Psoas muscle (tissue), 8 donors: ENCODE measurements at places on chromosomes 16 and 17. TPM values are rescaled to one million over a fixed set of nuclear protein-coding genes. Genes with fewer than 3 reads are reported as not detected.

GRCh38 chr16:66858740-66859396 lies 14.7 kb downstream of the CA7 start:
- H3K27me3 ChIP-seq: no peaks in the 10 kb centered on the region
- H3K4me3 ChIP-seq: no peak overlapping the region
- no peaks in the 10 kb centered on the region for H3K4me1 ChIP-seq
- no peak overlapping the region for H3K27ac ChIP-seq

GRCh38 chr17:19415806-19416775 lies 5.1 kb downstream of the RNF112 start:
- no peak overlapping the region for H3K27ac ChIP-seq
- no peaks in the 10 kb centered on the region for H3K27me3 ChIP-seq
- no peaks in the 10 kb centered on the region for H3K4me1 ChIP-seq

DNA sequence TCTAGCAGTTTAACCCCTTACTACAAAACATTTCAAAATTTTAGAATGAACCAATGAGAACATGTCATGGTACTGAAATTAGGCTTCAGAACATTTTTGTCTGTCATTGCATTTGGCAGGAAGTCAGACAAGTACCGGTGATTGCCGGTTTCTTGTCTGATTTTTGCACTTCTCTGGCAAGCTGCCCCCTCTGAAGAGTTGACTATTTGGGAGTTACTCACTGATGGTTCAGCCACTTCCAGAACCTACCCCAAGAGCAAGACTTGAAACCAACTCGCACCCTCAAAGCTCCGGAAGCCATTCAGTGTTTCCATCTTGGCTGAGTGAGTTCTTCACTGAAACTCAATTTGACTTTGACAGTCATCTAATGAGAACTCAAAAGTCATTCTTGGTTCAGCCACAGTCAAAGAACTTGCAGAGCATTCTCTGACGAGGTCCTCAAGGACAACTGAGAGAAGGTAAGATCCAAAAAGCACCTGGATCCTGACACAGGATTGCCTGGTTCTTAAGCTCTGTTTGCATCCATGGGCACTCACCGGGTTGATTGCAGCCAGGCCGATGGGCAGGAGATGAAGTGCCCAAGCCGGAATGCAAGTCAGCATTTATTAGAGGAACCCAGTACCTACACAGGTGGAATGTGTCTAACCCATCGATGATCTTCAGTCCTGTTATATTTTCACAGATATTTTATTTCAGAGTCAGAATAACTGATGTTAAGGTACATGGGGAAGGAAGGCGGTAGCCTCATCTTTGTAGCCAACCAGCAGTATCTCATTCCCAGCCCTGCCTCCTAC lies 93.6 kb downstream of the USP22 start:
- no peaks in the 10 kb centered on the region for H3K36me3 ChIP-seq
- DNase-seq: no peak
- no peak overlapping the region for H3K4me3 ChIP-seq

DNA sequence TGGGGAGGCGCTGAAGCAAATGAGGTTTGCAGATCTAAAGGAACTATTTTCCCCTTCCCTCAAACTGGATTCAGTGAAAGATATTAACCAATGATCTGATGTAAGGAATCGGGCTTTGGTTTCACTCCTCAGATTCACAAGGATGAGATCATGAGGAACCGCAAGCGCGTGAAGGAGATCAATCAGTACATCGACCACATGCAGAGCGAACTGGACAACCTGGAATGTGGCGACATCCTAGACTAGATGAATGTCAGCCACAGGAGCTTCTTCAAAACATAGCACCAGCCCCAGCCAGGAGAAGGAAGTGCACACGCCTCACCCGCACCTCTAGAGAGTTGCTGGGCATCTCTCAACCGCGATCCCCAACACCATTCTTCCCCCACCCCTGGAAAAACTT lies 22.5 kb downstream of the ATPAF2 start:
- H3K36me3 ChIP-seq: peaks cover 2% of the 10 kb centered on the region
- no peak overlapping the region for H3K4me3 ChIP-seq
- H3K27me3 ChIP-seq: no peaks in the 10 kb centered on the region
- no peak overlapping the region for H3K27ac ChIP-seq

GRCh38 chr16:2027024-2028010 lies 615 bp downstream of the NHERF2 start:
- peak overlapping the region; percentile 78 for H3K4me3 ChIP-seq
- peaks cover 5% of the 10 kb centered on the region for H3K36me3 ChIP-seq
- no peak for DNase-seq
- H3K27me3 ChIP-seq: no peaks in the 10 kb centered on the region
- peak overlapping the region; percentile 67 for H3K27ac ChIP-seq

DNA sequence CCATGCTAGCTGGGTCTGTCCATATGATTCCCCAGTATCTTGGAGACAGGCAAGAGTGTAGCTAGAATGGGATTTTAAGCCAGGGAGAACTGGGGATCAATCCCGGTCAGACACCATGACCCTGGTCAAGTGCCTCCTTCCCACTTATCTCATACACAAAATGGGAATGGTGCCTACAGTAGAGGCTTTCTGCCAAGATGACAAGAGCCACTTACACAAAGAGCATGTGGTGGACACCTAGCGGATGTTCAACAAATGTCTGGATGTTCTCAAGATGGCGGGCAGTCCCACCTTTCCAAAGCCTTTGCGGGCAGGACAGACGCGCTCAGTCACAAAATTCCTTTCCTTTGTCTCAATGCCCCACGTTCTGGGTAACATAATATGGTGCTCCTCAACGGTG lies 57.3 kb downstream of the MAF start:
- no peaks in the 10 kb centered on the region for H3K27me3 ChIP-seq
- H3K4me1 ChIP-seq: peaks cover 19% of the 10 kb centered on the region
- no peak overlapping the region for H3K4me3 ChIP-seq
- H3K27ac ChIP-seq: no peak overlapping the region
- no peak for DNase-seq
- H3K36me3 ChIP-seq: no peaks in the 10 kb centered on the region

- no peak for DNase-seq
- peaks cover 5% of the 10 kb centered on the region for H3K4me1 ChIP-seq
- no peak overlapping the region for H3K27ac ChIP-seq
- H3K36me3 ChIP-seq: no peaks in the 10 kb centered on the region
- H3K4me3 ChIP-seq: no peak overlapping the region
- no peaks in the 10 kb centered on the region for H3K27me3 ChIP-seq
Measured at GRCh38 chr17:66746736-66747135, 88.2 kb upstream of the CACNG5 start.

- H3K4me3 ChIP-seq: peak overlapping the region; percentile 10
- peaks cover 9% of the 10 kb centered on the region for H3K36me3 ChIP-seq
- peaks cover 81% of the 10 kb centered on the region for H3K4me1 ChIP-seq
- H3K27me3 ChIP-seq: no peaks in the 10 kb centered on the region
- peak overlapping the region; percentile 85 for H3K27ac ChIP-seq
Measured at GRCh38 chr17:75694536-75694935, 26.7 kb upstream of the ITGB4 start.

Gene MYH1
- 166 TPM for total RNA-seq

DNA sequence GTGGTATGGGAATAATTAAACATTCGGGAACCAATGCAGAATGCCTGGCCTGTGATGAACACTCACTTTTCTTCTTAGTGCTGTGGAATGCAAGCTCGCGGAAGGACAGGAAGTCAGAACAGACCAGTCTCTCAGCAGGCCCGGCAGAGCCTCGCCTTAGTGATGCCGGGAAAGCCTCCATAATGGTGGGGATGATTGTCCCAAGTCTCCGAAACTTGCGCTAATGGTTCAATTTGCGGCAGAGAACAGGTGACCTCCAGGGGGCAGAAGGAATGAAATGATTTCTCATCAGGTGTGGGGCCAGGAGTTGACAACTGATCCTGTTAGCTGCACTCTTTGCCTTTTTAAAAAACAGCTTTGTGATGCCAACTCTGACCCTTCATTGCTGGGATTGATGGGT lies 170.6 kb downstream of the GSG1L start:
- peaks cover 2% of the 10 kb centered on the region for H3K27me3 ChIP-seq
- no peak overlapping the region for H3K27ac ChIP-seq
- no peaks in the 10 kb centered on the region for H3K36me3 ChIP-seq
- H3K4me1 ChIP-seq: no peaks in the 10 kb centered on the region

DNA sequence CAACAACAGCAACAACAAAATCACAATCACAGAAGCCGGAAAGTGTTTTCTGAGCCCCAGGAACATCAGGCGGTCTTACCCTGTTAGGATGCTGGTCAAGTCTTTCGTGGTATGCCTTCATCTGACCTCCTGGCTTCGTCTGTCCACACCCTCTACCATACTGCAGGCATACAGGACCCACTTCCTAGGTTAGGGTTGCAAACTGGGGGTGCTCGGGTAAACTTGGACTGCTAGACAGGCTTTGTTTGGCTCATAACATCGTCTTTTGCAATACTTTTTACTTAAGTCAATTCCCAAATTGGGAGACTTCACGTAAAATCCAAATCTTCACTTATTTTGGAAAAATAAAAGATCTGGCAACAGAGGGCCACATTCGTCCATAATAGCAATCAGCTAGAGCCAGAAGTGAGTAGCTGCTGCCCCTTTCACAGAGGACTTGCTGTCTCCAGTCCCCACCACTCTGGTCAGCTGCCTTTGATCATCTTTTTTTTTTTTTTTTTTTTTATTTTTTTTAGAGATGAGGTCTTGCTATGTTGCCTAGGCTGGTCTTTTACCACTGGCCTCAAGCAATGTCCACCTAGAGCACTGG lies 30.0 kb downstream of the CHD9 start:
- H3K36me3 ChIP-seq: no peaks in the 10 kb centered on the region
- H3K4me3 ChIP-seq: no peak overlapping the region
- H3K27me3 ChIP-seq: no peaks in the 10 kb centered on the region
- DNase-seq: no peak

Gene CDH8
- total RNA-seq: 1.2 TPM
